Mesenteric fat pad (tissue), 1 donor: ENCODE measurements at places on chromosomes 13 and 19. TPM values are rescaled to one million over a fixed set of nuclear protein-coding genes. Genes with fewer than 3 reads are reported as not detected.

- no peak for DNase-seq
Measured at GRCh38 chr13:53782488-53782961, 753.9 kb downstream of the OLFM4 start.

- no peak for DNase-seq
Measured at GRCh38 chr13:26050568-26051230, 1.1 kb downstream of the SHISA2 start.

DNA sequence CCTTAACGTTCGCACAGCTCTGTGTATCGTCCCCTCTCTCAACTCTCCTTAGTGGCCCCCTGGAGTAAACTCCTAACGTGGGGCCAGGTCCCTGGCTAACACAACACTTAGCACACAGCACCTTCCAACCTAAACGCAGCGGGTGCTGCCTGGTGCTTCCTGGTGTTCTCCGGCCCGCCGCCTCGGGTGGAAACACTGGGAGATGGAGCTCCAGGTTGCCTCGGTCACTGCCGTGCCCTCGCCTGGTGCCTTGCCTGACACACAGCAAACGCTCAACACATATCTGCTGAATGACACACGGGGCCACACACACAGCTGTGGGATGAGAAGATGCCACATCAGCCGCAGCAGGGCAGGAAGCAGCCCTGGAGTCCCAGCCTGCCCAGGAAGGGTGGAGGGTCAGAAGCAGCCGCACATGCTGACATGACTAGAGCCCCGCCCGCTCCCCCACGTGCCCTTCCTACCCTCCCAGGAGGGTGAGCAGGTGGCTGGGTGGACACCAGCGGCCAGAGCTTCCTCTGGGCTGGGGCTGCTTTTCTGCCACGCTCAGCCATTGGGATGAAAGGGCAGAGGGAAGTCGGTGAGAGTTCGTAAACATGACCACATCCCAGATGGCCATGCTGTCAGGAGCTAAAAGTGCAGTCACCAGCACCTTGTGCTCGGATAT is 6.6 kb downstream of the PEPD start:
- no peak for DNase-seq

- no peak for DNase-seq
Measured at GRCh38 chr13:94454906-94455305, 24.6 kb downstream of the DCT start.

DNA sequence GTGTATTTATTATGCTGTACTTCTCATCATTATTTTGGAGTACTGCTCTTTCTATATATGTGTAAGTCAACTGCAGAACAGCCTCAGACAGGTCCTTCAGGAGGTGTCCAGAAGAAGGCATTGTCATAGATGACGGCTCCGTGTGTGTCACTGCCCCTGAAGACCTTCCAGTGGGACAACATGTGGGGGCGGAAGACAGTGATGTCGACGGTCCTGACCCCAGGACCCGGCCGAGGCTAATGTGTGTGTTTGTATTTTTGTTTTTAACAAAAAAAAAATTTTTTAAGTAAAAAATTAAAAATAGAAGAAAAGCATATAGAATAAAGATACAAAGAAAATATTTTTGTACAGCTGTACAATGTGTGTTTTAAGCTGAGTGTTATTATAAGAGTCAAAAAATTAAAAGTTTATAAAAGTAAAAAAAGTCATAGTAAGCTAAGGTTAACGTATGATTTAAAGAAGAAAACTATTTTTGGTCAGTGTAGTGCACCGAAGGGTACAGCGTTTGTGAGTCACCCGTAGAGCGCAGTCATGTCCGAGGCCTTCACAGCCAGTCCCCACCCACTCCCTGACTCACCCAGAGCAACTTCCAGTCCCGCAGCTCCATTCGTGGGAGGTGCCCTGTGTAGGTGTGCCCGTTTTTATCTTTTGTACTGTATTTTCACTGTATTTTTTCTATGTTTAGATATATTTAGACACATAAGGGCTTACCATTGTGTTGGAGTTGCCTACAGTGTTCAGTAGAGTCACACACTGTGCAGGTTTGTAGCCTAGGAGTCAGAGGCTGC is 42.2 kb upstream of the SPACA7 start:
- peak; percentile 53 for DNase-seq

- DNase-seq, result no peak
Measured at GRCh38 chr19:9966448-9966847, 30.1 kb upstream of the OLFM2 start.

The LIM2 gene
- total RNA-seq, result not detected

The C19orf33 gene
- 2.2 TPM for total RNA-seq

GRCh38 chr19:13742756-13743155 is 21.6 kb upstream of the MRI1 start:
- DNase-seq, result no peak

The CDC42EP5 gene
- total RNA-seq, result 38.1 TPM

The FAM83E gene
- total RNA-seq, result 0.71 TPM

DNA sequence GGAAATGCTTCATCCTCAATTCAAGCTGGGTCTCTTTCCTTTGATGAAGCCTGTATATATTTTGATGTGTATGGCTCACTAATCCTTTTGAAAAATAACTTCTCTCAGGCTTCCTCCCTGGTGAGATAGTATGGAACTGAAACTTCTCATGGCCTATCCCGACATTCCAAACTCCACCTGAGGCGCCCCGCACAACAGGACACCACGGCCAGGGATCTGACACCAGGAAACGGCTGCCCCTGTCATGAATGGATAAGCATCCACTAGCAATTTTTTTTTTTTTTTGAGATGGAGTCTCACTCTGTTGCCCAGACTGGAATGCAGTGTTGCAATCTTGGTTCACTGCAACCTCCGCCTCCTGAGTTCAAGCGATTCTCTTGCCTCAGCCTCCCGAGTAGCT is 16.4 kb downstream of the SLC7A1 start:
- DNase-seq, result no peak

DNA sequence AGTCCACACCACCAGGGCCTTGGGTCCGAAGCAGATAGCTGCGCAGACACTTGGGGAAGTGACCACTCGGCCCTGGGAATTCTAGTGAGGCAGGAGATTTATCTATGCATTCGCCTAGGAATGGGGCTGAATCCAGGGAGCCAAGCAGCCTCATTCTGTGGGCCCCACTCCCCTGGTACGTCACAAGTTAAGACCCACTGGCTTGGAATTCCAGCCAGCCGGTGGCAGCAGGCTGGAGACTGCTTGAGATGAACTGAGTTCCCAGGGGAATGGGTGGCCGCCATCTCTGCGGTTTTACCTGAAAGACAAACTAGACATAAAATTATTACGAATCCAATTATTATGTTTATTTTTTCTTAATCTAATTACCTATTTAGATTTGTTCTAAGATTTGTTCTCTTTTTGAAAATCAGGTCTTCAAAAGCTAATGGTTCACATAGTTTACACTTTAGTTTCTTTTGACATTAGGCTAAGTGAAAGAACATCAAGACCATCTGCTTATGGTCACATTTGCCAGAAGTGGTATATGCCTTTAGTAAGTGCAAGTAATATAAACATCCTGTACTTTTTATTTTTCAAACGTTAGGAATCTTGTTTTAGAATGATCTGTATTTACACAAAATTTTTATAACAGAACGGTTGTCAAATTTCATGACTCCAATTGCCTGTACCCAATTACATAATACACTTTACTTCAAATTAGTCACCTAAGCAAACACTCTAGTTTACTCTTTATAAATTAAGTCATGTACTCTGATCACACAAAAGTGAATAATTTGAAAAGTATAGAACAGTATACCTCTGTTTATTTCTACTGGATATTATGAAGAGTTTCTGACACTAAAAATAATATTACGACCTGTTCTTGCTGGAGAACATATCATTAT is 74.4 kb downstream of the SLITRK6 start:
- DNase-seq, result no peak

DNA sequence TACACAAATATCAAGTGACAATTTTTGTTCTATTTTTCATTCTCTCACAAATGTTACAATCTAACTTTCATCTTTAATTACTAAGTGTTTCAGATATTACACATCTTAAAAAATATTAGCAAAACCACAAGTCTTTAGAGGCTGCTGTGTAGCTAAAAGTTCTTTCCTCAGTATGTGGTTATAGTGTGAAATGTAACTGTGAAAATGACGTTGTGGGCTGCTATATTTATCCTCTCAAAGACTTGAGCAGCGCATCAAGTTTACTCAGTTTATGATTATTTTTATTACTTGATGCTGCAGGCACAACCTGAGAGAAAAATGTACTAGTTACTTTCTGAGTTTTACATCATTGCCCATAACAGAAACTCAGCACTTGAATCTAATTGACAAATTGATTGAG is 2860.6 kb upstream of the PCDH20 start:
- no peak for DNase-seq

The ATP8A2 gene
- 0.10 TPM for total RNA-seq

- no peak for DNase-seq
Measured at GRCh38 chr19:35959040-35959967, 23.1 kb downstream of the LRFN3 start.

DNA sequence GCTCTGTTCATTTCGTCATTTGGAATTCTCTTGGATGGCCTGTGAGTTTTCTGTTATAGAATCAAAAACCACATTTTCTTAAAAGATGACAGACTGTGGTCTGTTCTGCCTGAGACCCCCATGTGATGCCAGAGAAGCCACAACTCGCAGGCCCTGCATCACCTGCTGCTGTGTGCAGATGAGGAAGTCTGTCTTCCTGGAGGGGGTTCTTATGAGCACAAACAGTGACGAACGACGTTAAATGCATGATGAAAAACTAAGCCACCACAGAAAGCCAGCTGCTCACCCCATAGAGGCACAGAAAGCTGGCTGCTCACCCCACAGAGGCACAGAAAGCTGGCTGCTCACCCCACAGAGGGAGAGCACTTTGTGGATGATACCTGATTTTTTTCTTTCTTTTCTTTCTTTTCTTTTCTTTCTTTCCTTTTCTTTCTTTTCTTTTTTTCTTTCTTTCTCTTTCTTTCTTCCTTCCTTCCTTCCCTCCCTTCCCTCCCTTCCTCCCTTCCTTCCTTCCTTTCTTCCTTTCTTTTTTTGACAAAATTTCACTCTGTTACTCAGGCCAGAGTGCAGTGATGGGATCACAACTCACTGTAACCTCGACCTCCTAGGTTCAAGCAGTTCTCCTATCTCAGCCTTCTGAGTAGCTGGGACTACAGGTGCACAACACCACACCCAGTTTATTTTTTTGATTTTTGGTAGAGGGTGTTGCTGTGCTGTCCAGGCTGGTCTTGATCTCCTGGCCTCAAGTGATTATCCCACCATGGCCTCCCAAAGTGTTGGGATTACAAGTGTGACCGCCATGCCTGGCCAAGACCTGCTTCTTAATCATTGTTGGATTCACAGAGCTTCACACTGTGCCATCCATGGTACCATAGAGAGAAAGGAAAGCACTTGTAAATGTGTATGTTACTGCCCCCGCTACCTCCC is 1191.4 kb downstream of the UQCRFS1 start:
- DNase-seq, result no peak

The LRRC25 gene
- 19.3 TPM for total RNA-seq

The RFXAP gene
- total RNA-seq, result 4.0 TPM

The TMC4 gene
- total RNA-seq, result 1.6 TPM

- no peak for DNase-seq
Measured at GRCh38 chr19:4722671-4723594, 709 bp downstream of the DPP9 start.

The ZNF433 gene
- 3.5 TPM for total RNA-seq

The RFX2 gene
- total RNA-seq, result 27.9 TPM

The SPACA4 gene
- not detected for total RNA-seq

DNA sequence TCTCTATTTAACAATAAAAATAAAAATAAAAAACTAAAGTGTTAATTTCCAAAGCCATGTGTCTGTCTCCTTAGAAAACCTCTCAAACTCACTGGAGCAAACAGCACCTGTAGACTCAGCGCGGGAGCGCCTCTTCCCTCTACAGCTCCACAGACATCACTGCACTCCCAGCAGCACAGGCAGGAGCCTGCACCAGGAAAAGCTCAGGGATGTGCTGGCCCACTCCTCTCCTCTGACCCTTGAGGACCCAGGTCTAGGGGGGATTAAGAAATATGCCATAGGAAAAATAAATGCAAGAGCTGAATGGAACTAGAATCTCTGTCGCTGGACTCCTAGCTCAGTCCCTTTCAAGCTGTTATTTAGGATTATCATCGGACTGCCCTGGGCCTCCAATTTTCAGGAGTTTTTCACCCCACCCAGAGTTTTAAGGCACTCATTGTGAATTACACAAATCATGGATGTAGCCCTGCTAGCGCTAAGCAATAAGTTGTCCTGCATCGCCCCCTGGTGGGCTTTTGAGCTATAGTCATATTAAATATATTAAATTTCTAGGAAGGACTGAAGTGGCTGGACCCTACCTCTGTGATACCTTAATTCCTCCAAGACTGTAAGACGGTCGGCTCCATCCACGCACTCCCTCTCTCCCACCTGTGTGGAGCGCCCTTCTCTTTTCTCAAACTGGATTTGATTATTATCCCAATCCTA is 333.9 kb downstream of the UQCRFS1 start:
- no peak for DNase-seq

The PRTN3 gene
- 0.32 TPM for total RNA-seq

GRCh38 chr13:102651892-102652291 is 43.0 kb downstream of the METTL21C start:
- DNase-seq, result no peak

DNA sequence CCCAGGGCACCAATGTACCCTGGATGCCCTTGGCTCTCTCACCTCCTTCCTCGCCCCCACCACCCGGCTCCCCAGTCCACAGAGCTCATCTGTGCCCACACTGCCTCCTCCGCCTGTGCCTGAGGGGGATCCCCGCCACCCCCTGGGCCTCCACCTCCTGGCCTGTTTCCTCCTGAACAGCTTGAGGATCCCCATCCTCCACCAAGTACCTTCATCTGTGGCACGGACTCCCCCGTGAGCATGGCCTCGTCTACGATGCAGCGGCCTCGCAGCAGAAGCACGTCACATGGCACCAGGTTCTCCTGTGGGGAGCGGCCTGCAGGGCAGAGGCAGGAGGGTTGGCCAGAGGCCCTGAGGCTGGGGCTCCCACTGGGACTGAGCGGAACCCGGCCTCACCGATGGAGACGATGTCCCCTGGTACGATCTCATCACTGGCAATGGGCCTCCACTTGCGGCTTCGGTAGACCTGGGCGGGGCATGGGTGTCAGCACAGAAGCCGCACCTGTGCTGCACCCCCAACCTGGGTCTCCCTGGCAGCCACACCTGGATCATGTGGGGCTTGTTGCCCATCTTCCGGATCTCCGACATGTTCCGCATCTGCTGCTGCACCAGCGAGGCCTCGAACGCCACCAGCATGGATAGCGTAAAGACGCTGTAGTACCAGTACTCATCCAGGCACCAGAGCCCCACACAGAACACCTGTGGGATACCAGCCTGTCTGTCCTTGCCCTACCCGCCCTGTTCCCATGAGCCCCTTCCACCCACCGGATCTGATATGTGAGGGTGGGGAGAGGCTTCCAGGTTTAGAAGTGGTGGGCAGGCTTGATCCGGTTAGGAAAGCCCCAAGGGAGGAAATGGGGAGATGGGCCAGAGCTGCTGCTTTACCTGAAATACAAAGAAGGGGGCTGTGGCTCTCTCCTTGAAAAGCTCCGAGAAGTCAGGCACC is 6.8 kb downstream of the ATP13A1 start:
- no peak for DNase-seq

GRCh38 chr13:68509734-68510621 is 1279.8 kb upstream of the PCDH9 start:
- no peak for DNase-seq

- no peak for DNase-seq
Measured at GRCh38 chr13:109131698-109132257, 502.4 kb downstream of the MYO16 start.

- no peak for DNase-seq
Measured at GRCh38 chr19:47096721-47097120, 16.9 kb downstream of the ZC3H4 start.
